ENCODE measurements at places on chromosomes 5 and 9.

- DNase-seq: peak; percentile 84
Observed at GRCh38 chr5:177006265-177006972, at the start of gene UIMC1. Gene UIMC1, minus strand, starts transcription at chr5:177006779. Its CDS starts 24,164 bp downstream, at chr5:176982615.

DNA sequence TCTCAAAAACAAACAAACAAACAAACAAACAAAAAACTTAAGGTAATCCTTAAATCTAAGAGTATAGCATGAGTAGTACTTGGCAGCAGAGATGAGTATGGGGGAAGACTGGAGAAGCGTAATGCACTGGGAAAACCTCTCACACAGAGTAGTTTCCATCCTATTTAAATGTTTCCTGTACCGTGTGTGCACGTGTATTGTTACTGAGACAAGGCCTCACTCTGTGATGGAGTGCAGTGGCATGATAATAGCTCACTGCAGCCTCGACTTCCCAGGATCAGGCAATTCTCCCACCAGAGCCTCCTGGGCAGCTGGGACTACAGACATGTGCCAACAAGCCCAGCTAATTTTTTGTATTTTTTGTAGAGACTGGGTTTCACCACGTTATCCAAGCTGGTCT lies 2.9 kb downstream of the UIMC1 start:
- no peak for DNase-seq

- DNase-seq: no peak
Observed at GRCh38 chr5:154850255-154851062, at the start of gene FAXDC2. Gene FAXDC2, minus strand, starts transcription at chr5:154850603. Its CDS starts 12,425 bp downstream, at chr5:154838178.

DNA sequence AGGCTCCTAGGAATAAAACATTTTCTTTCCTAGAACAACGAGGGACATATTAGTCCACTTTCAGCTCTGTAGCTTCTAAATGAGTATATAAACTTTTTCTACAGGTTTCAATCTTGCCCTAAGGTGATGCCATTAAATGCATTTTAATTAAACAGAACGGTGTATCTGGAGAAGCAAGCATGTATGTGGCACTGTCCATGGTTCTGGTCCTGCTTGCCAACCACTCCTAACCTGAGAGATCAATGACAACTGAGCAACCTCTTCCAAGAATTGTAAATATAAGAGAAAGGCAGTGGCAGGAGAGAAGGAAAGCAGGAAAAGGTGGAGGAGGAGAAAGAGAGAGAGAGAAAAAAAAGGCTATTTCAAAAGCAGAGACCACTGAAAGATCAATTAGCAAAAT lies 95.6 kb upstream of the SPOCK1 start:
- DNase-seq: no peak

- DNase-seq: no peak
Observed at GRCh38 chr5:32098890-32099310, 75.2 kb downstream of the GOLPH3 start.

DNA sequence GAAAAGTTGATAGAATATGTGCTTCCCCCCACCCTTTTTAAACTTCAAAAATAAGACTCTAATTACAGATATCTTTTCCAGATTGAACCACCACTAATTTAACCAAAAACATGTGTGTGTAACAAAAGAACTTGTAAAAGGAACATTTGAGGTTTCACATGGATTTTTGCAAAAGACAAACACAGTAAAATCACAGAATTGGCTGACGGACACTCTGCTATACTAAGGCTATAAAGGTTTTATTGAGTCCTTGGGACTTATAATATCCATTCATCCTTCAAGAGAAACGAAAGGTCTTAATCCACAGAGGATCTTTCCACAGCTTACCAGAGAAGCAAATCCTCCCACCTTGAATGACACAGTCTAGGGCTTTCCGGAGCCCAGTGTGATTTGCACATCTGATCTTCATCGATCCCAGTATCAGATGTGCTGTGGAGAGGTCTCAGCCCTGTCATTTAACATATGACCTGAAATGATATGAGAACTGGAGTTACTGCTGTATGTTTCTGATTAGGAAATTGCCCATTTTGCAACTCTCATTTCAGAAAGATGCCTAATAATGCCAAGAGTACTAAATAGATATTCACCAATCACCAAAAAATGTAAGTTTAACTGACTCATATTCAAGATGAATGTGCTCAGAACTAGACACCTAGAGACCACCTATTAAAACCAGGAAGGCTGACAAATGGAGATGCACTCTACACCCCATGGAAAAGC lies 256.5 kb upstream of the FBXL7 start:
- DNase-seq: no peak

DNA sequence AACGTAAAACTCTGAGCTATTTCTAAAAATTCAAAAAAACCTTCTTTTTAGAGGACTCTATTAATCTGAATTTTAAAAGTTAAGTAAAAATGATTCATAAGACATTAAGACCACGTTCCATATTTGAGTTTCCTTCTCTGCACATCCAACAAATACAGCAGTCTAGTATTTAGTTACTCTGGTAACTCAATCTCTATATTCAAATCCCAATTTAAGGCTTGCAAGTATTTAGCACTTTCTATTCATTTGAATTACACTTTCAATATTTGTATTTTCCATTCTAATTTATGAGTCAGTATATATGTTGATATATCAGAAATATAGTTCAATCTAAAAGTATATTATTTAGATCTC lies 17.7 kb downstream of the RFX3 start:
- no peak for DNase-seq

- DNase-seq: no peak
Observed at GRCh38 chr5:100898504-100899346, 4.4 kb downstream of the ST8SIA4 start.

GRCh38 chr5:58887311-58887710 lies 304.4 kb downstream of the RAB3C start:
- no peak for DNase-seq

DNA sequence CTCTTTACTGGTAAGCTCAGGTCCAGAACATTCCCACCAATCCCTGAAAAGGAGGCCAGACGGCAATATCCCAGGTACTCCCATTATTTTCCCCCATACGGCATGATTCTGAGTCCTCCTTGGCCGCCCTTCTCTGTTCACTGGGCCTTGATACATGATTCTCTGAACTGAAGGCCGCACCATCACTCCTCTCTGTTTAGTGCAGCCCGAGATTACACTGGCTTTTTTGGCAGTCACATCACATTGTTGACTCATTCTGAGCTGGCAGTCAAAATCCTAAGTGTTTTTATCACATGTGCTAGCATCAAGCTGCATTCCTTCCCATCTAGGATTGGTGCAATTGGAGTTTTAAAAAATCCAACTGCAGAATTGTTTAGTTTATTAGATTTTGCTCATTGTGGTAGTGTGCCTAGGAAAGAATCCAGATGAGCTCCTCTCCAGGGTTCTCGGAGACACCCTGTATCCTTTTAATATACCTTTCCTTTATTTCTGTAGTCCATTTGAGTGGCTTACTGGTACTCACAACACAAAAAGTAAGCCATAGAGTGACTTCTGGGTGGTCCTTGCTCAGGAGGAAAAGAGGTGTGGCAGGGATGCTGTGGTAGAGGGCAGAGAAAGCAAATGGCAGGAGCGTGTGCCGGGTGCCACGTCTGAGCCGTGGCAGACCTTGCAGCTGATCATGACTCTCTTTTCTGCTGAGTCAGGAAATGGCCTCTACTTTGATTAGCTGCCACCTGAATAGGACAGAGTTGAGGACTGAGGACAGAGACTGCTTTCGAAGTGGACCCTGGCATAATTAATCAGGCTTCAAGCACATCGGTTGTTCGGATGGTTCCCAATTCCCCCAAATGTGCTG lies 121.1 kb upstream of the IL12B start:
- no peak for DNase-seq

DNA sequence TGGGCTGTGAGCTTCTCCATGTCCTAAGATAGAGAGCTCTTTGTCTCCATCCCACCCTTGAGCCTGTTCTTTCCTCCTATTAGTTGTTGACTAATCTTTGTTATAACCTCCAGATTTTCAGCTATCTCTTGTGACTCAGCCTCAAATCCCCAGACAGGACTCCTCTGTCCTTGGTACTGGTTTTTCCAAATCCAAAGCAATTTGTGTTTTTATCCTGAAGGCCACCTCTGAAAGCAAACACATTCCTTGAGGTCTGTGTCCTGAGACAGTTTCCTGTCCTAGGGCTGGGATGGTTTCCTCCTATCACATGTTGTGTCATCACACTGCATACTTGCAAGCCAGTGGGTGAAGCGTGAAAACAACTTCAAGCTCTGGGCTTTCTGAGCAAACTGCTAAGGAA lies 8.5 kb downstream of the TNC start:
- DNase-seq: no peak

GRCh38 chr5:33049298-33049697 lies 338.2 kb downstream of the NPR3 start:
- DNase-seq: no peak

GRCh38 chr9:72390907-72391306 lies 25.9 kb upstream of the ZFAND5 start:
- DNase-seq: no peak

DNA sequence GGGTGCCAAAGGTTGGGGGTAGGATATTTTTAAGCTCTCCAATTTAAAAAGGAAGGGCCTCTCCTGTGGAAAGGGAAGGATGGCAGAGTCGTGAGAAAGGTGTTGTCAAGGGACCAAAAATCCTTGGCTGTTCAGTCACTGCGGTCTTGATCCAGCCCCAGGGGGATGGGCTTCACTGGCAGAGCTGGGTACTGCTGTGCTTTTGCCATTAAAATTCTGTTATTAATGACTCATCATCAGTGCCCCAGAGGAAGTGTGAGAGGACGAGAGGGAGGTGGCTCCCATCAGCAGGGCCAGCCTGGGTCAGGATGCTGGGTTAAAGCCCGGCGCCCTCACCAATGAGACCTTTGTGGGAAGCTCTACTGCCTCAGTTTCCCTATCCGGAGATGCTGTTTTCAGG lies 16.7 kb downstream of the PCDH12 start:
- DNase-seq: no peak

- no peak for DNase-seq
Observed at GRCh38 chr5:54295651-54296276, 14.6 kb downstream of the ARL15 start.

DNA sequence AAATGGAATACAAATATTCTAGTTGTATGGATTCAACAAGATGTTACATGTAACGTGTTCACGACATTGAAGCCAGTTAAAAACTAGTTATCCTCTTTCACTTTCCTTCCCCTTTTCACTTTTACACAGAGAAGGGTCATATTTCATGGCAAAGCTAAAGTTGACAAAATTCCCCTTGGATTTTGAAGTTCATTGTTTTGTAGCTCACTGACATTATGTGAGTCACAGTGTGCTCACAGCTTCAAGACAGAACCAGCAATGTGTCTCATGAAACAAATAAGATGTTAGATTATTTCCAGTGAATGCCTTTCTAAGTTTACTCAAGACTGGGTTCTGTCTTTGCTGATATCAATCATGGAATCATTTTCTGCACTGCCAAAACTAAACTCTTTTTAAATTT lies 535.5 kb upstream of the GRIN3A start:
- no peak for DNase-seq

GRCh38 chr5:102958481-102959011 lies 161.4 kb downstream of the GIN1 start:
- no peak for DNase-seq

GRCh38 chr9:89375191-89375760 lies 57.0 kb downstream of the SECISBP2 start:
- DNase-seq: no peak

DNA sequence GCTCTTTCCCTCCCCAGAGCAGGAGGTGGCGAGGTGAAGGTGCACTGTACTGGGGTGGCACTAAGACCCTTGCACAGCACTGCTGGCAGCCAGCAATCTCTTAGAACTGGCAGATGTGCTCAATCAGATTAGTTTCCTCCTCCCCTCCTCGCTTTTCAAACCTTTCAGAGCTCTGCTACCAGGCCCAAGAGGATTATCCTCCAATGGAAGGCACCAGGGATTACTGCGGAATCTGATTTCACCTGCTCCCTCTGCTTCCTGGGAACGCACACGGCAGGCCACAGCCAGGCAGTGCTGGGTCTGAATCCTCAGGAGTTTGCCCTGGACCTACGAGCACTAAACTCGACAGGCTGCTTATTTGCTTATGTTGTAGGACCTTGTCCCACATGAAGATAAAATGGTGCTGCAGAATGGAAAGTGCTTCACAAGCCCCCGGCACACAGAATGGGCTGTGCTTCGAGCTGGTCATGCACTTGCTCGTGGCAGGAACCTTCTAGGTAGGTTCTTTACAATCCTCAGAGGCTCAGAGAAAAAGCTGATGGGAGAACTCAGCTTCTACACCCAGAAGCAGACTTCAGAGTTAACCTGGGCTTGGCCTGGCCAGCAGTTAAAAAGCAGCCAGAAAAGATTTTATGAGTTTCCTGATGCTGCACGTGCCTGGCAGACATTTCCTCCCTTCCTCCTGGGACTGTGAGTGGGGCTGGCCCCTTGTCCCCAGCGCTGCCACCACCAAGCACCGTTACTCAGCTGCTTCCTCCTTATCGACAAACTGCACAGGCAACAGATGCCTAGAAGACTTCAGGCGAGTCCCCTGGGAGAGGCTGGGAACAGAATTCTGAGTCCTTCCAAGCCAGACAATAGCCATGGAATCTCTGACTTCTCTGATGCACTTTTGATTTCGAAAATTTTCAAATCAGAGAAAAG lies 33.1 kb downstream of the FABP6 start:
- DNase-seq: no peak

DNA sequence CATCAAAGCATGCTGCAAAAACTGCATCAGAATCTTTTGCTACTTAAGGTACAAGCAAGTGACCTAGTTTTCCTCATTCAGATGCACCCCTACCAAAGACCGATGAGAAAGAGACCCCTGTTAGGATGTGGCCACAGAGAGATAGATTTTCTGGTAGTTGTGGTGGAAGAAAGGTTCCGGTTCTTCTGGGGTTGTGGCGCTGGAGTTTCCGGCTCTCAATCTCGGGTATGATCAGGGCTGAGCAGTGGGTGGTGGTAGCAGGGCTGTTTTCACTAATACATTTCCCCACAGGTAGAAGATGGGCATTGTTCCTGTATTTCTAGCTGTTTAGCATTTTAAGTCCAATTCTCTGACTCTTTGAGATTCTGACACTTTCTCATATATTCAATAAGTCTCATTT lies 58.4 kb downstream of the PCSK1 start:
- DNase-seq: peak; percentile 2

- DNase-seq: no peak
Observed at GRCh38 chr5:89733772-89734171, 675.8 kb downstream of the CETN3 start.

- no peak for DNase-seq
Observed at GRCh38 chr5:140329739-140330481, 16.5 kb downstream of the HBEGF start.

DNA sequence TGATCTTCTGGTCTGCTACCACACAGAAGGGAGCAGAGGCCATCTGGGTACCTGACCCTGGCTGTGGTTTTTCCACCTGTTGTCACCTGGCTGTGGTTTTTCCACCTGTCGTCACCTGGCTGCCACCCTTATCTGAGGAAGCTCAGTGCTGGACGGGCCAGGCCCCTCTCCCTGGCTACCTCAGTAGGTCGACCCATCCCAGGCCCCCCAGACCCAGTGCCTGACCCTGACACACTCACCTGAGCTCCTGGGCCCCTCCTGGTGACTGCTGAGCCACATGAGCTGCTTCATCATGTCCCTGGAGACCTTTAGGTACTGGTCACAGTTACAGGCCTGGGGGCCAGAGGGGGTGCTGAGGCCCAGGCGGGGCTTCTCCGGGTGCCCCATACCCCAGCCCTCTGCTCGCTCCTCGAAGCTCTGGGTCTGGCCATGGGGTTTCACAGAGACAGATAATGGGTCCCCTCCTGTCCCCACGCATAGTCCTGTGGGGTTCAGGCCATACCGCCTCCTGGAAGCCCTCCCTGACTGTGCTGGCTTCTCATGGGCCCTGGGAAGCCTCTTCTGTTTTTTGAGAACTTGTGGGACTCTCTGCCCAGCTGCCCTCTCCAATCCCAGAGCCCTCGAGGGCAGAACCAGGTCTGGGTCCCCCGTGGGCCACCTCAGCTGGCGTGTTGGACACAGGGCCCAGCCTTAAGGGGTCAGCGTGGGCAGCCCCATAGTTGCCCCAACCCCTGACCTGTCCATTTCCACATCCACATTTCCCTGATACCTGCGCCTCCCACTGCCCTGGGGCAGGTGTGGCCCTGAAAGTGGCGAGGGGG lies 7.5 kb upstream of the NRARP start:
- DNase-seq: no peak

All from stimulated activated CD8-positive, alpha-beta memory T cell treated with anti-CD3 and anti-CD28 coated beads, Interleukin-7, amount 100 ng/mL, for 24 hours (primary cell).